ENCODE measurements at places on chromosomes 5 and 9.
A peak's percentile ranks its signal among the peaks of the same experiment; 100 is the strongest.

DNA sequence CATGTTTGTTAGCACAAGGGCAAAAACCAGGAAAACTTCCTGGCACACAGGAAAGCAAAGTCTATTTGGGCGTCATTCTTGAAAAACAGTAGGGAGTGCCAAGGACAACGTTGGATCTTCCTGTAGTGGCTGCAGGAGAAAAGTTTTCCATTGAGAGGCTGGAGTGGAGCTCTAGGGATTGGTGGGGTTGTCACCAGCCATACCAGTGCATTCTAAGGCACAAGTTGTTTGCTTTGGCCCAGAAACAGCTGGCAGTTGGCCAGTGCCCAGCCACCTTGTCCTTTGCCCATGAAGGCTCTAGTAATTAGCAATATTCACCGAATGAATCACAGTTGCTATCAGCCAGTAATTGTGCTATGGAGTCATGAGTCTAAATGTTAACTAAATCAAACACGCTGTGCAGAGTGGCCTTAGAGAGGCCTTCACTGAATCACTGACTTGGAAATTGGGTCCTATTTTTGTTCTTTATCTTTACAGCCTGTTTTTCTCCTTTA, 26.4 kb downstream of the TNFSF15 start:
- peak; percentile 82 for DNase-seq

- DNase-seq = peak; percentile 88
Observed at GRCh38 chr5:74017786-74018211, 391.8 kb downstream of the ARHGEF28 start.

- DNase-seq = no peak
Observed at GRCh38 chr5:67395790-67396418, 199.3 kb upstream of the CD180 start.

DNA sequence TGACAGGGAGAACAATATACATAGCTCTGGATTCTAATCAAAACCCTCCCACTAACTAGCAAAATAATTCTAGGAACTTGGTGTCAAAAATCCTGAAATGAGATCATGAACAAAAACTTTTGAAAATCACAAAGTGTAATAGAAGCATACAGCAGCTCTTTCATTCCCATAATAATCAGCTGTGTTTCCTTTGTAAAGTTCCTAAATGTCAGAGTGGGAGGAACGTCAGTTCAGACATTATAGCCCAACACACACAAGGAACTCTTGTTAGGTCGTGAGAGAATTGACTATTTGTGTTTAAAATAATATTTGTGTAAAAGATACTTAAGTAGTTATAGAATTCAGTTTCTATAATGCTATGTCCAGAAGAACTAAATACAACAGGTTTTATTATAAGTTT, 312.8 kb downstream of the SEMA5A start:
- no peak for DNase-seq

GRCh38 chr5:159274676-159275075, 11.6 kb downstream of the UBLCP1 start:
- no peak for DNase-seq

GRCh38 chr5:41754857-41755256, 115.4 kb downstream of the OXCT1 start:
- no peak for DNase-seq

GRCh38 chr9:3509926-3510325, 15.9 kb downstream of the RFX3 start:
- DNase-seq = no peak

- DNase-seq = no peak
Observed at GRCh38 chr5:2991884-2992283, 240.4 kb upstream of the IRX2 start.
